ENCODE measurements at places on chromosomes 2 and 18. TPM values are rescaled to one million over a fixed set of nuclear protein-coding genes. Genes with fewer than 3 reads are reported as not detected.

GRCh38 chr2:227908266-227909054 lies 37.0 kb downstream of the DAW1 start:
- no peak for DNase-seq

GRCh38 chr2:15595342-15595905 lies 3.8 kb downstream of the DDX1 start:
- no peak for DNase-seq

DNA sequence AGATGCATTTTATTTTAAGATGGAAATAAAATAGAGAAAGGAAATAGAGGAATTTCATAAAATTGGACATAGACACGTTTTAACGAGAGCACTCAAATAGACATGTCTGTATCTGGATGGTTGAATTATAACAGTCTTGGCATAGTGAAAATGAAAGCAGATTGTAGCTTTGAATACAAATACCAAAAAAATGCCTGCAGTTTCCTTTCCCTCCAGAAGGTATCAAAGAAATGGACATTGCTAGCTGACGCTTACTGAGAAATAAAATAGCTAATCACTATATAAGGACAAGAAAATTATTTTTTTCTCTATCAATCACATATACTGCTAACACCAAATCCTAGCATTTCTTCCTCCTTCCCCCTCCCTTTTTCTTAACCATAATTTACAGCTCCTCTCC lies 11.4 kb upstream of the MAPRE2 start:
- DNase-seq = no peak

DNA sequence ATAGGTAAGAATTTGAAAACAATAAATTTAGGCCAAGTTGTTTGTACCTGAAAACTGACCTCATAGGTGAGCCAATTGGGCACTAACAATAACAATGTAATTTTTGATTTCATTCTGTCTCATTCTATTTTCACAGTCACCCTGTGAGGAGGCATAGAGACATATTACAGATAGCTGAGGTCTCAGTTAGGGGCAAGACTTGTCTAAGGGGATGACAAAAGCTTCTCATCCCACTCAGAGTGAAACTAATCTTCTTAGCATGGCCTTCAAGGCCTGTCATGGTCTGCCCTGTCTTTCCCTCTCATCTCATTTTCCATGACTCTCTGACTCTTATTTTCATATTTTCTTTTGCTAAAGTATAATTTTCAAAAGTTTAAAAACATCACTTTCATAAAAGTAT lies 562.0 kb upstream of the TNP1 start:
- DNase-seq = no peak

DNA sequence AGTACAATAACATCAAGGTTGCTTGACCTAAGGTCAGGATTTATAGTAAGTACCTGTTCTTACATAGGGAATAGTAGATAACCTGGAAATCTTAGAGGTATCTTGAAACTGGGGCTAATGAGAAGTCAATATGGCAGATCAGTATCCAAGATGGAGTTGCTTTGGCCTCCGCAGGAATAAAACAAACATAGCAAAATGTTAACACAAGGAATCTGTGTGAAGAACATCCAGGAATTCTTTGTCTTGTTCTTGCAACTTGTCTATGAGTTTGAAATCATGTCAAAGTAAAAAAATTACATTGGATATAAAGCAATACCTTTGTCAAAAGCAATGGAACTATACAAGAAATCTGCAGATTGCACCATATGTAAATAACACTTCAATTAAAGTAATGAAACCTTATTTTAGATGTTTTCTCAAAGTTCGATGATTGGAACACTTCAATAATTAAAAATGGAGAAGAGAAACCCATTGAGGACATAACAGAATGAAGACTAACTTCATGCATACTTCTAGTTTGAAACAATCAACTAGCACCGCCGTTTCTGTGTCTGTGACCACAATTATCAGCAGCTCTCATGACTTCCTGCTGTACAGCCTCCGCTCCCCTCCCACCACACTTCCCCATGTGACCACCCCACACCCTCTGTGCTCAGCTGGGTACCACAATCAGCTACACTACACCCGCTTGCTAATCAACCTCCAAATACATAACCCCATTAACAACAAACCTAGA lies 27.6 kb downstream of the C2orf76 start:
- no peak for DNase-seq

- no peak for DNase-seq
Measured at GRCh38 chr2:240131296-240131695, 4.8 kb downstream of the COPS9 start.

GRCh38 chr2:149819356-149819957 lies 231.9 kb upstream of the MMADHC start:
- DNase-seq = no peak

DNA sequence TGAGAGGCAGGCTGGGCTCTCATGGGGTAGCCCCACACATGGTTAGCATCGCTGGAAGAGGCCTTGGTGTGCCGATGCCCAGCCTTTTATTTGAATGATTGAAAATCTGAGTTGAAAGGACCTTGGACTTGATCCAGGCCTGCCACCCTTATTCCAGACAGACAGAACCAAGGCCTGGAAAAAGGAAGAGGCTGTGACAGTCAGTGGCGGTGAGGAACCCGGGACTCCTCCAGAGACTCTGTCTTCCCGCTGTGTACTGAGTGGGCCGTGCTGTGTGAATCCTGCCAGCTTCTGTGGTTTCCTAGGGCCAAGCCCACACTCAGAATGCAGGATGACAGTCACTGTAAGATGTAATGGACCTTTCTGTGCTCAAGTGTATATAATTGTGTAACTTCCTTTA lies 218.5 kb downstream of the LDLRAD4 start:
- DNase-seq = no peak

GRCh38 chr18:26869640-26870039 lies 4.1 kb upstream of the AQP4 start:
- no peak for DNase-seq

DNA sequence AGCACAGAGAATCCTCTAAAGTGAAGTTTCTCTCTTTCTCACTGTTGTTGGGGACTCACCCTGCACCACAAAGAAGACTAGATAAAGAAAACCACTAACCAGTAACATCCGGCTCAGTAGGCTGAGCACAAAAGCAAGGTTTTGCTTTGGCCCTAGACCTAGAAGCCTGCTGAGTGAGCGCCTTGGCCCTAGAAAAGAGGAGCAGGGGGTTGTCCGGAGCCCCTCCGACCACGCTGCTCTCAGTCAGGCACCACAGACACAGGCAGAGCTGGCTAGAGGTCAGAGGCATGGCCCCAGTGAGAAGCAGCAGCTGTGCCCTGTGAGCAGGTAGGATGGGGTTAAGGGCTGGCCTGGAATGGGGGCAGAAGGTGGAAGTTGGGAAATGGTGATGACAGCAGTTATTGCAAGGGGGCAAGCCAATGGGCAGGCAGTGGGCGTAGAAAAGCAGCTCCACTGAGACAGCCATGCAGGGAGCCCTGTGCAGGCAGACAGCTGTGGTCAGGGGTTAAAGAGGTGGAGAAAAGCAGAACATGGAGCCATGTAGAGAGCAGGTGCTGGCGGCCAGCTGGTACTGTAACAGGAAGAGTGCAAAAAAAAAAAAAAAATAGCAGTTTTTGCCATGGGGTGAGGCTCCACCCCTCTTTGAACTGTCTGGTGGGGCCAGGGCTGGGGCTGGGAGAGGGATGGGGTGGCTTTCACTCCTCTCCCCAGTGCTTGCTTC lies 36.9 kb upstream of the SLC14A1 start:
- DNase-seq = no peak

DNA sequence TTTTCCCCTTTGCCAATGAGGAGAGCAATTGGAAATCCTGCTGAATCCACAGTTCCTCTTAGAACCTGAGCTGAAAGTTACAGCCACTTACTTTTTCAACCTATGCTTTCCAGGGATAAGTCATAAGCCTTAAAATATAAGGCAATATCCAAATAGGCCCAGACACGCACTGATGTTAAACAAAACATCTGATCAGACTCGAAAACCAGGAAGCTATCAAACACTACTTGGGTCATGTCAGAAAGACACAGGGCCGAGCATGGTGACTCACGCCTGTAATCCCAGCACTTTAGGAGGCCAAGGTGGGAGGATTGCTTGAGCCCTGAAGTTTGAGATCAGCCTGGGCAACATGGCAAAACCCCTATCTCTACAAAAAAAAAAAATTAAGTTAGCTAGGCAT lies 192.1 kb downstream of the SP3 start:
- no peak for DNase-seq

- no peak for DNase-seq
Measured at GRCh38 chr2:201254081-201254730, 6.1 kb upstream of the CASP8 start.

DNA sequence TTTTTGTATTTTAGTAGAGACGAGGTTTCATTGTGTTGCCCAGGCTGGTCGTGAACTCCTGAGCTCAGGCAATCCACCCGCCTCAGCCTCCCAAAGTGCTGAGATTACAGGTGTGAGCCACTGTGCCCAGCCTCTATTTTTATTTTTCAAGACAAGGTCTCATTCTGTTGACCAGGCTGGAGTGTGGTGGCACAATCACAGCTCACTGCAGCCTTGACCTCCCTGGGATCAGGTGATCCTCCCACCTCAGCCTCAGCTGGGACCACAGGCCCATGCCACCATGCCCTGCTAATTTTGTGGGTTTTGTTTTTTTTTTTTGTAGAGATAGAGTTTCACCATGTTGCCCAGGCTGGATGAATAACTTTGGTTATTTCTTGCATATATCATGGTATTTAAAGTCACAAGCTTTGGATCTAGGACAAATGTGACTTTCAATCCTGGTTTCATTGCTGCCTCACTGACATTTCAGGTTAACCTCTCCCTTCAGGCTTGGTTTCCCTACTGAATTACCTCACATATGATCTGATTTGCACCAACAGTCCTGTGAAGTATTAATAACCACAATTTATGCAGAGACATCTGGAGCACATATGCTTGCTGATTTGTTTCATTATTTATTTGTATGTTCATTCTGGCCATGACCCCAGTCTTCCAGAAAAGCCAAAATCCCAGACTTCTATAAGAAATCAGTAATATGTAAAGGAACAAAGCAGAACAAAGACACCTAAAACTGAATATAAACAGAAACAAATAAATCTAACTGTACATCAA lies 17.5 kb upstream of the RAB31 start:
- DNase-seq = no peak

DNA sequence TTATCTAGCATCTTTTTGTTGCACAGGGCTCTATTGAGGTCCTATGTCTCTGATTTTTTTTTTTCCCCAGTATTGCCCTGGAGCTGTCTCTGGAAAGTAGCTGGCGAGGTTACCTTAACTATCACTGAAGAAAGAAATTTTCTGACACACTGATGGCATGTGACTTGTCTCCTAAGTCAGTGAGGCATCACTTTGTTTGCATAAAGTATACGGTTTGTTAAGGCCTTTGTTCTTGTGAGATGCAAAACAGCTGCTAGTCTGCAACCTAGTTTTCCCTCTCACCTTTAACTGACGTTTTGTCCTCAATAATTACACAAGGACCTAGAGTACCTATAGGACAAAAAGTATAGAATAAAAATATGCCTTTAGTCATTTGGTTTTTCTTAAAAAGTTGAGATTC lies 41.8 kb downstream of the UBXN4 start:
- DNase-seq = no peak

GRCh38 chr2:65991381-65992197 lies 443.3 kb upstream of the MEIS1 start:
- peak; percentile 66 for DNase-seq

DNA sequence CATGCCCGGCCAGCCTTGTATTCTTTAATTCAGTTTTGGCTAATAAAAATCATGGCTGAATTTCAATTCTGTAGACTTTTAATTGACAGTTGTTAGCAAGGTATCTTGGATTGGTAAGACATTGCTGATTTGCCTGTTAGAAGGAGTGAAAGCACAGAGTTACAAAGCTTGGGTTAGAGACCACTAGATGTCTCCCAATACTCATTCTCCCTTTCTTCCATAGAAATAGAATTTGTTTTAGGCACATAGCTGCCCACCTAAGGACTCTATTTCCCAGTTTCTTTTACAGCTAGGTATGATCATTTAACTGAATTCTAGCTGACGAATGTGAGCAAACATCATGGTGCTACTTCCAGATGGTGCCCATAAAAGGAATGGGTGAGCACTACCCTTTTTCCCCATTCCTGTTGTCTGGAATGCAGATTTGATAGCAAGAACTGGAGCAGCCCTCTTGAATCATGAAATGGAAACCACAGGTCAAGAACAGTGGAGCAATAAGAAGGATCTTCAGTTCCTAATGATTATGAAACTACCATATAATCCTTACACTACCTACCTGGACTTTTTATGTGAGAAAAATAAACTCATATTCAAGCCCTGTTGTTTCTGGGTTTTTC lies 17.5 kb downstream of the PECR start:
- no peak for DNase-seq

- no peak for DNase-seq
Measured at GRCh38 chr2:241595600-241596140, 37.1 kb downstream of the BOK start.

DNA sequence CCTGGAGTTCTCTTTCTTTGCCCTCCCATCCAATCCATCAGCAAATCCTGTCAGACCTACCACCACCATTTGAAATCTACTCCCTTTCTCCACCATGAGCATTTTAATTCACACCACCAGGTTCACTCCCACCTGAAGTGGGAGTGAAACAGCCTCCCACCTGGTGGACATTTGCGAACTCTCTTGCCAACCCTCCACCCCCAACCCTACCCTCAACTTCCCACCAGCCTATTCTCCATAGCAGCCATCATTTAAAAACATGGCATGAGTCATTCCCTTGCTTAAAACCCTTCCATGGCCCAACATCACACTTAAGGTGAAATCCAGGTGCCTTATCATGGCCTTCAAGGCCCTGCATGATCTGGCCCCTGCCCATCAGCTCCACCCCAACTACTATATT lies 3.5 kb downstream of the RTKN start:
- DNase-seq = no peak

GRCh38 chr2:102986826-102987490 lies 225.1 kb downstream of the TMEM182 start:
- no peak for DNase-seq

- DNase-seq = no peak
Measured at GRCh38 chr2:235096447-235096846, 144.6 kb downstream of the SH3BP4 start.

DNA sequence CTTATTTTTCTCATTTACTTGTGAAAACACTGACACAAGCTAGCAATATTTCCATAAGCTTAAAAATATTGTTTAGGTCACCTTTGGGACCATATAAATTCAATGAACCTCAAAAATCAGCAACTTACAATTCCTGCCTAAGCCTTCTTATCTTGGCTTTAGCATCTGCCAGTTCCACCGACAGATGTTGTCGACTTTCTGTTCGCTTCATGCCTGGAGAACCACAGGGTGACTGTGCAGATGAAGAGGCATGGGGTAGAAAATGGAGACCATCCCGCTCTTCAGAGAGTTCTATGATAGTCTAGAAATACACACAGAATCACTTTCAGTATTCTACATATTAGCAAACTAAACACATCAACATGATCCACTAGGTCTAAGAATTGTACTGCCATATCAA lies 64.2 kb downstream of the CCDC88A start:
- no peak for DNase-seq

The SCN9A gene
- polyA plus RNA-seq = 1.5 TPM

The CASP10 gene
- 9.5 TPM for polyA plus RNA-seq

The VWC2L gene
- 0.19 TPM for polyA plus RNA-seq

The RESP18 gene
- polyA plus RNA-seq = not detected

The ZCCHC2 gene
- polyA plus RNA-seq = 17.8 TPM

The STK11IP gene
- polyA plus RNA-seq = 16.7 TPM

The PRSS56 gene
- polyA plus RNA-seq = 0.08 TPM

The GREB1 gene
- polyA plus RNA-seq = 10.4 TPM

The CHRNA1 gene
- 3.3 TPM for polyA plus RNA-seq

The RFX8 gene
- 1.7 TPM for polyA plus RNA-seq

The DPP4 gene
- 130 TPM for polyA plus RNA-seq

The CDH2 gene
- polyA plus RNA-seq = 78.6 TPM
